ENCODE measurements at places on chromosomes 2 and 18.

GRCh38 chr2:71045865-71046548 lies 22.4 kb upstream of the NAGK start:
- DNase-seq = no peak

DNA sequence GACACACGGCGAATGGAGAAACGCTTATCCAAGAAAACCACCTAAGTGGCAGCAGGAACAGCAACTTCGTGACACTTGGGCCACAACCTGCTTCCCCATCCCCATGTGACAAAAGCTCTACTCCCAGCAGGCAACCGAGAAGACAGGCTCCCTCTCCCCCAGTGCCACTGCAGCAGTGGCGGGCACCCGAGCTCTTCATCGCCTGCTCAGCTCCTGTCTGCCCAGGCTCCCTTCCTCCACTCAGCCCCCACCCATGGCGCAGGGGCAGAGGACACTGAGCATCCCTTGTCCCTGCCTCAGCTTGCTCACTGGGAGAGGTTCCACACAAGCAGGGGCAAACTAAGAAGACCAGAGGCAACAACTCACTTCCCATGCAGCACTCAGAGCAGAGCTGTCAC lies 22.9 kb downstream of the SLC66A2 start:
- peak; percentile 54 for DNase-seq

GRCh38 chr2:169363560-169364150 lies 1.3 kb upstream of the LRP2 start:
- DNase-seq = no peak

GRCh38 chr2:182173944-182174622 lies 188.4 kb downstream of the PPP1R1C start:
- DNase-seq = no peak

- no peak for DNase-seq
Observed at GRCh38 chr18:23131693-23132319, 3.5 kb upstream of the CABLES1 start.

DNA sequence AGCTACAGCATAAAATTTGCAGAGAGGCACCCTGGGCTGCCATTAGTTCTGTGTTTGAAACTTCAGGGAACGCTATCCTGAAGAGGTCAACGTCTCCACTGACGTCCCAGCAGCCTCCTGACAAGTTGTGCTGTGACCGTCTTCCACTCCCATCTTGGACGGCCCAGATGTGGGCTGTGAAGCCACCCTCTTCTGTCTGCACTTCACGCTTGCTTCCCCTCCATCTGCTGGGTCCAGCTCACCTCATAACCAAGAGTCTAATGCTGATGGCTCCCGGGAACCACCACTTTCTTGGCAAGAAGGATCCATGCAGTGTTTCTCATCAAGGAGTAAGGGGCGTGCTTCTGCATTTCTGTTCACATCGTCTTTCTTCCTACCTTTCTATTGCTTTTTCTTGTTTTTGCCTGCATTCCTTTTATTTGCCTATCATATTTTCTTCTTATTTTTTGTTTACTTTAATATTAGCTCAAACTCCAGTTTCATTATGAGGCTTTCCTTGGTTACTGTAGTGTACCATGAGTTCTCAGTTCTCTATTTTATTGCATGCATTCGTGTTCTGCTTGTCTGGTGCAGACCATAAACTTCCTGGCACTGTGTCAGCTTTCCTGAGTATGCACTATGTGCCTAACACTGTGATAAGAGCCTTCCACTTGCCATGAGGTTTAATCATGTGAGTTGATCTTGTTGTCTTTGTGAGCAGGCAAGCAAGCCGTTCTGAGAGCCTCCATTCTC lies 631.8 kb upstream of the RAB6C start:
- DNase-seq = no peak

- DNase-seq = no peak
Observed at GRCh38 chr2:202152104-202152715, 79.2 kb downstream of the KIAA2012 start.

GRCh38 chr2:110101280-110101844 lies 14.3 kb downstream of the MALL start:
- peak; percentile 96 for DNase-seq

DNA sequence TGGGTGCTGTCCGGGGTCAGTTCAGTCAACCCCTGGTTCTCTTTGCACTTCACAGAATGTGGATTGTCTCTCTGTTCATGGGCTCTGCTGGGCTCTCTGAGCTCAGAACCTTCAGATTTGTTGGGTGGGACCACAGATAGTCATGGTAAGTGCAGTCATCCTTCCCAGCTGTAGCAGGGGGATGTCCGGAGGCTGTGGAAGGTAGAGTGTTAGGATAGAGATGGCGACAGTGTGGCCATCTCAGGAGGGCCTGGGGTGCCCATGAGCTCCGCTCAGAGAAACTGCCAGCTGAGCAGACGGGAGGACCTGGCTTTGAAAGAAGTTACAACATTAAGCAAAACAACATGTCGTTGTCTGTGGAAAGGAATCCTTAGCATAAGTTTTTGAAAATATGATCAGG lies 149.8 kb downstream of the FAM210A start:
- peak; percentile 64 for DNase-seq

- no peak for DNase-seq
Observed at GRCh38 chr2:82599021-82599420, 1860.1 kb downstream of the SUCLG1 start.

DNA sequence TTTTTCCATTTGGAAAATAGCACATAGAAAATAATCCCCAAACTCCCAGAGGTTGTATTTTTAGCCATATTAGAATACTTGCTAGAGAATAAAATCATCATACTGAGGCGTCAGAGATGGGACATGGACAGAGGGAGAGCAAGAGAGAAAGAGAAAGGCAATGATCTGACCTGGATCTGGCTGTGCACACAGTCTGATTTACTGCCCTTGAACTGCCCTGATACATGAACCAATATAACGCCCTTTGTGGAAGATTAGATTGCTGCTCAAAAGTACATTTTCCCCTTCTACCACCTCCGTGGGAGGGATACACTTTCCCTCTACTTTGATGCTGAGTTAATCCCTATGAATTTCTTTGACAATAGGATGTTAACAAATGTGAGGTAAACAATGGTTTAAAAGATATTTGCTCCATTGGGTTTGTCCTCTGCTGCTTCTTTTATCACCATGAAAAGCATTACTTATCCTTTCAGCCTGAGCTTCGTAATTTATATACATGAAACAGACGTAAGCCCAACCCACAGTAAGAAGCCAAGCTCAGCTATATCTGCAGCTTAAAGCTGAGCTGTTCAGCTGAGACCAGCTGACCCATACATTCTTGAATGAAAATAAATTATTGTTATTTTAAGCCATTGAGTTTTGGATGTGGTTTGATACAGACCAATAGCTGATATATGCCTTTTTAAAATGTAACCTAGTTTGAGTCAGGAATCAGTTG lies 1664.6 kb upstream of the CELF4 start:
- no peak for DNase-seq

- no peak for DNase-seq
Observed at GRCh38 chr2:175540421-175540820, 358.9 kb upstream of the ATP5MC3 start.

GRCh38 chr2:29766191-29766590 lies 155.2 kb downstream of the ALK start:
- DNase-seq = no peak

DNA sequence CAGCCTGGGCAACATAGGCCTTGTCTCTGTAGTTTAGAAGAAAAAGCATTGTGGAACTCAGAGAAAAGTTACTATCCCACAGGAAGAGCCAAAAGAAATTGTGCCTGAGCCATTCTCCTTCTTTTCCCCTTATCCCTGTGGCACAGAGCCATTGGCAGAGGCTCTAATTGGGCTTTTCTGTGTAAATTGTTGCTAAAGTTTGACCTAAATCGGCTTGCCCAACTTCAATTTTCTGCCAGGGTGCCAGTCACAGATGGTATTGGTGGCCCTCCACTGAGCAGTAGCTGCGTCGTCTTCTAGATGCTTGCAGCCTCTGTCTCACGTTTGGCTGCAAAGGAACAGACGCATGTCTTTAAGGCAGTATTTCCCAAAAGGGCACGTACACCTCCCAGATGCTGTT lies 30.3 kb downstream of the ZNF532 start:
- DNase-seq = no peak

DNA sequence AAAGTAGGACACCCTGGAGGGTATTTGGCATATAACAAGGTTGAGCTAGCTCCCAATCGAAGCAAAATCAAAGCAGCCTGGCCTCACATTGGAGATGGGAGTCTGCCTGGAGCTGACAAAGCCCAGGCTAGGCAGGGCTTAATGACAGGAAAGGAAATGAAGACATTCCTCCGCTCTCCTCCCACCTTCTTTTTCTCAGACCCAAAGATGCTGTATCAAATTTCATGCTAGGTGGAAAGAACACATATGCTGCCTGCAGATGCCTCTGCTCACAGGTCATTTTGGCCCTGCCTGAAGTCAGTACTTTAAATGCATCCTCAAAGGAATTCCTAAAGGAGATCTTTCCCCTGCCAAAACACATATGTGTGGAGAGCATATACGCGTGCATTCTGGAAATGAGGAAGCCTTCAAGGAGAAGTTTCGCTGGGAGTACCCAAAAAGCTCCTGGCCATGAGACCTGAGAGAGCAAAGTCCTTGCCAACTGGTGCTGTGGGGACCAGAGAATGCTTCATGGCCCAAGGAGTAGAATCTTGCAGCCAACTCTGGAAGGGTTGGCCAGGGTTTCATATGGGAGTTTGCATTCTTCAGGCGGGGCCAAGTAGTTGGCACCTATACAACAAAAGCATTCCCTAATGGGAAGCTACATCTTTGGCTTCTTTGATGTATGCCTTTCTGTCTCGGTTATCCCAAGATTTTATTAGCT lies 88.0 kb downstream of the AQP4 start:
- no peak for DNase-seq

GRCh38 chr2:113894156-113894743 lies 4.4 kb downstream of the ACTR3 start:
- DNase-seq = no peak

DNA sequence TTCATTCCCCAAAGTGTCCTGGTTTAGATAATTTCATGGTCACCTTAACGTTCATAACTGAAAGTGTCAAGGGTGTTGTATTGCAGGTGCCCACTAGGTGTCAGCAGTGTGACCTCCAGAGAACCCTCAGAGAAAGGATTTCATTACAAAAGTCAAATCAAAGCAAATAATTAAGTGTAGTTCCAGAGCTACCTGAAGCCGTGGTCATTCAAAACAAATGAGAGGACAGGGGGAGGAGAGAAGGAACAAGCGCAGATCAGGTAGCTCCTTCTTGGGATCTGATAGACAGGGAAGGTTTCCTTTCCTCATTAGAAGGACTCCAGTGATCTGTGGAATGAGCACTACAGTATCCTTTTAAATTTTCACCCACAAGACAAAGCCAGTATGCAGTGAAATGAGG lies at the start of gene SLC9A4:
SLC9A4 (plus strand) TSS at position 207 of the 400 bp plus-strand sequence. CDS start 534 bp downstream, outside the sequence.
- DNase-seq = no peak

GRCh38 chr18:9065864-9066263 lies 36.6 kb upstream of the NDUFV2 start:
- DNase-seq = no peak

- DNase-seq = no peak
Observed at GRCh38 chr18:10062302-10063300, 148.8 kb downstream of the VAPA start.

- DNase-seq = peak; percentile 31
Observed at GRCh38 chr2:95388856-95389244, 13.7 kb upstream of the FAHD2A start.

GRCh38 chr18:21305621-21306020 lies 63.6 kb downstream of the GREB1L start:
- no peak for DNase-seq

- no peak for DNase-seq
Observed at GRCh38 chr2:184006998-184007397, 591.3 kb upstream of the ZNF804A start.

GRCh38 chr2:102622646-102623045 lies 3.3 kb downstream of the SLC9A2 start:
- DNase-seq = no peak

DNA sequence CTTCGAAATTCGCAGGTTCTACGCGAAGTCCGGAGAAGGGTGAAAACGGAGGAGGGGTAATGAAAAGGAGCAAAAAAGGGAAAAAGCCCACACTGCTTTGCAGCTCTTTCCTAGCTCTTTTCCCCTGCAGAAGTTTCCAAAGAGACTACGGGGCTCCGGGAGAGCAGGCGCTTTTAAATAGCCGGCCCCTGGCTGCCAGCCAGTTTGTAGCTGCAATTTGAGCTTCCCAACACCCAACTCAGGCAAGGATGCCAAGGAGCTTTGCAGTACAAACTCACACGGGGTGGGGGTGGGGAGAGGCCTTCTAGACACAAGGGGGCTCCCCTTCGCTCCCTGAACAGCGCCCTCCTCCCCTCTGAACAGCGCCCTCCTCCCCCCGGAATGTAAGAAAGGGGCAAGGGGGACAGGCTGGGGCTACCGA lies at the start of gene IGFBP5:
IGFBP5 (minus strand) TSS at position 149 of the 421 bp plus-strand sequence. CDS start 774 bp downstream, outside the sequence.
- peak; percentile 92 for DNase-seq

- peak; percentile 45 for DNase-seq
Observed at GRCh38 chr18:8749492-8749891, 44.1 kb downstream of the MTCL1 start.

DNA sequence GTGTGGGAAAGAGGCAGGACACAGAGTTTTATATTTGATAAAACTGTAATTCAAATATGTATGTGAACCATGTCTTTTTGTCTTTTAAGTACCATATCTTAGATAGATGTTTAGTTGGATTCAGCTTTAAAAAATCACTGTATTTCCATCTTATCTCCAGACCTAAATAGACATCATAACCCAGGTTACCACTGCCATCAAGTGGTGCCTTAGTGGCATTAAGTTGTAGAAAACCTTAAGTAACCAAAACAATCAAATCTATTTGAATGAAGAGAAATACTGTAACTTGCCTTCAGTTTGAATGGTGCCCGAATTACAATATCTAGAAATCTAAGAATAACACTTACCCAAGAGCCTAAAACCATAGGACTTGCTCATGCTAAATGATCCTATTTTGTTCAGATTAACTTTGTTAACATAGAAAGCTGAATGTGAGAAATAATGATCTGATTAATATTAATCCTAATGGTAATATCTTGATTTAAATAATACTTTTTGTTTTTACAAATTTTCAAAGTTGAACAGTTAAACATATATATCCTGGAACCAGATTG lies 92.5 kb upstream of the MAP2 start:
- no peak for DNase-seq

GRCh38 chr18:31426021-31426420 lies 21.5 kb upstream of the DSG3 start:
- no peak for DNase-seq

All from coronary artery (tissue), 2 donors.